ENCODE measurements at places on chromosomes 5 and 9.

DNA sequence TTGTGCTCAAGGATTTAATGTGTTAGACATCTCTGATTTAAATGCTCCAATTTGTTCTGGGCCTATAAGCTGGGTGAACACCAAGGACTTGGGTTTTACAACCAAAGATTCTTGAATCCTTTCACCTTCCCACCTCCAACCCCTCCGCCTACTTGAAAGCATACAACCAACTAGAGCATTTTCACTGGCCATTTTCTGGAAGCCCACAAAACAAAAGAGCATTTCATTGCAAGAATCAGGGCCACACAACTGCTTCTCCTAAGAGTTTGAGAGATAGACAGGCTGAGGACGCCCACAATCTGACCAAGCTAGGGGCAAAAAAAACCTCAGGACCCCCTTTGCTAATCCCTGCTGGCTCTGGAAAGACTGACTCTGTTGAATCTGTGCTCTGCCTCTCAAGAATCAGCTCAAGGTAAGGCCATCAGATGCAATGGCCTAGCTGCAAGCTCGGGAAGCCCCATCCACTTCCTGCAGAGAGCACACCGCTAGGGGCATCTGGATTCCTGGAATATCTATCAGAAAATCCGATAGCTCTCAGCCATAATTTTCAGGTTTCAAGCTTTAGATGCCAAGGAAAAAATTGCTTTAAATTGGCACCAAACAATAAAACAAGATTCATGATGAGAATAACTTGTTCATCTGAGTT, 57.7 kb downstream of the RETREG1 start:
- no peak for DNase-seq

DNA sequence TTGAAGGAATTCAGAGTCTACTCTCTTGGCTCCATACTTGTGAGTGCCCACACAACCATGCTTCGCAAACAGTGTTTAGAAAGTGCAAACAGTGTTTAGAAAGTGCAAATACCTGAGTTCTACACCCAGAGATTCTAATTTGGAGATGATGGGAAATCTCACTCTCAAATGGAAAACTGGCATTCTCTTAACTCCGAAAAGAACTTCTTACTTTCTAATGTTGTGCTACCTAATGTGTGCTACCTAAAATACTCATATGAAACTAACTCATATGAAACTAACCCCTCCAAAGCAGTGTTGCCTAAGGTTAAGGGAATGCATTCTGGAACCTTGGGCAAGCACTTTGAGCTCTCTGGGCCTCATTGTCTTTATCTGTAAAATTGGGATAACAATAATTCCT, 55.5 kb upstream of the ZNF366 start:
- no peak for DNase-seq

- DNase-seq, result no peak
Measured at GRCh38 chr9:21862871-21863270, 60.4 kb downstream of the MTAP start.

- DNase-seq, result no peak
Measured at GRCh38 chr5:53339962-53340540, 140.4 kb upstream of the FST start.

DNA sequence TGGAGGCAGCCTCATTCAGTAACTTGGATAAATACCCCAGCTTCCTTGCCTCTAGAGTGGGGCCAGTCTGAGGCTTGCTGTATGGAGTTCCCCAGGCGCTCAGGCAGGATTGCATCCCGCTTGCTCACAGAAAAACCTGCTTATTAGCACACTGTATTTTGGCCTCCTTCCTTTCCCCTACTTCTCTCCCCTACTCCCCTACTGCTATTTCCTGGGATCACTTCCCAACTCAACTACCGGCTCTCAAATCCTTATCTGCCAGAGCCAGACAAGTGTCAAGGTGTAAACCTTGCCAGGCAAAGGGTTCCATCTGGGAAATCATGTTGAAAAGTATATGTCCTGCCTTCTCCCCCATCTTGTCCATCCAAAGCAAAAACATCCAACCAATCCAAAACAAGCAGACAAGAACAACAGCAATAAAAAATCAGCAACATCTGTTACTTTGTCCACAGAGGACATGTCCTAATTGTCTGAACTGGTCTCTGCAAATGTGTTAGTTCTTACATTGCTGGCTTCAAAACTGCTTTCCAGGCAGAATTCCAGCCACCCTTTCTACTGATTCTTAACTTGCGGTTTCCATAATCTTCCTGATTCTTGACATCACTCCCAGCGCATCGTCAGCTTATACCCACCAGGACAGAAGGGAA, 164.1 kb upstream of the SEMA6A start:
- DNase-seq, result no peak

DNA sequence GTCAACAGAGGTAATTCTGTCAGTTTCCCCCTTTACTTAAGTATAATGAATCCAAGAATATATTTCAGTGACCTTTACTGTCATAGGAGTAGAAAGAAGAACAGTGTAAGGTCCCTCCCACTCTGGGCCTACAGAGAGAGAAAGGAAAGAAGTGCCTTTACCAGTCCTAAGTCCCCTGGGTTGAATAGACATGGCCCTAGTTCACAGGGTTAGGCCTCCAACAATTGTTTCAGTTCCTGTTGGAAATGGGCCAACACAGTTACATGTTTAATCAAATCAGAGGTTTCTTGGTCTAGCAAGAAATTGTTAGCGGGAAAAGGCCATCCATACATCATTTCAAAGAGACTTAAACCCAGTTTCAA, 605.6 kb downstream of the MTRR start:
- no peak for DNase-seq

- DNase-seq, result peak; percentile 18
Measured at GRCh38 chr9:123225374-123225813, 43.0 kb downstream of the STRBP start.

- DNase-seq, result no peak
Measured at GRCh38 chr5:16428359-16428758, 37.2 kb downstream of the ZNF622 start.

- no peak for DNase-seq
Measured at GRCh38 chr5:138844125-138844461, 31.0 kb downstream of the LRRTM2 start.

GRCh38 chr5:21581508-21581907, 1271.6 kb downstream of the CDH12 start:
- no peak for DNase-seq

DNA sequence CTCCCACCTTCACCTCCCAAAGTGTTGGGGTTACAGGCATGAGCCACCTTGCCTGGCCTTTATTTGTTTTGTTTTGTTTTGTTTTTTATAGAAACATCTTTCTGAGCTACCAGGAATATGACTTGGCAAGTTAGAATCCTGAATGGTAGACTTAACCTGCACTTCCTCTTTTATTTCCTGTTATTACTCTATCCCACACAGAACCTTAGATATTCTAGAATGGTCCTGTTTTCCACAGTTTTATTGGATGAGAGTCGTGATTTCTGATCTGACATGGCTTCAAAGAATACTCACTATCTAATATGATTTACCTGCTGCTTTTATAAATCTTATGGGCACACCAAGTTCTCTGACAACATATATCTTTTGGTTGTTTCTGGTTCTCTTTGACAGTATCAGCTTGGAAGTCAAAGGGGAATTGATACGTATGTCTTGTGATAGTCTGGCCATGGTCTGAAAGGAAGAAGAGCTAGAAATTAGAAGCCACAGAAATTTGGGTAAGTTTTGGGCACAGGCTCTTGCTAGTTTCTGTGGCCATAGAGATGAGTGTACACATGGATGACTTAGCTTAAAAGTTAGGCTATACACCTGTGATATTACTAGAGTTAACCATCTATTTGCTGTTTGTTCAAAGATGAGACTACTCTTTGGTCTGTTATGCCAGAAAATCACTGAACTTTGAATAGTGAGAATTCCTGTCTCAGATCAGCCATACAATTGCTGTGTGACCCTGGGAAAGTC, 4.7 kb upstream of the PANK3 start:
- no peak for DNase-seq

DNA sequence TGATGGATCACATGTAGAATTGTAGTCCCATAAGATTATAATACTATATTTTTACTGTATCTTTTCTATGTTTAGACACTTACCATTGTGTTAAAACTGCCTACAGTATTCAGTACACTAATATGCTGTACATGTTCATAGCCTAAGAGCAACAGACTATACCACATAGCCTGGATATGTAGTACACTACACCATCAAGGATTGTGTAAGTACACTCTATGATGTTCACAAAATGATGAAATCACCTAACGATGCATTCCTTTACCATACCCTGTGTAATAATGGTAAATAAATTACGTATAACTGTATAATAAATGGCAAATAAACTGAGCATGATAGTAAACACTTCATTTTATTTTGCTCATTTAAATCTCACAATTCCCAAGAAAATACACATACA, 60.3 kb downstream of the RICTOR start:
- DNase-seq, result no peak

DNA sequence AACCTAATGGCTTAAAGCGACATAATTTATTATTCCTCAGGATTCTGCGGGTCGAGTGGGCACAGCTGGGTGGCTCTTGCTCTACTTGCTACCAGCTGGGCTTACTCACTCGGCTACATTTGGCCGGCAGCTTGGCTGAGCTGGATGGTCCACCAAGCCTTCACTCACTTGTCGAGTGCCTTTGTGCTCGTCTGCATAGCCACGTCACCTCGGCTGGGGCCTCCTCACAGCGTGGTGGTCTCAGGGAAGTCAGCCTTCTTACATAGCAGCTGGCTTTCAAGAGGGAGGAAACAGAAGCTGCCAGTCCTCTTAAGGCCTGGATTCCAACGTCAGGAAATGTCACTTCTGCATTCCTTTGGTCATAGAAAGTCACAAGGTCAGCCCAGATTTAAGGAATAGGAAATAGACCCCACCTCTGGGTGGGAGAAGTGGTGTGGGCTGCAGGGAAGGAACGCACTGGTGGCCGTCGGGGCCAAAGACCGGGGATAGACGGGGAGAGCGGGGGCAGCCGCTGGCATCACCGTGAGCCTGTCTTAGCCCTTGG, 75.1 kb upstream of the RUFY1 start:
- no peak for DNase-seq

GRCh38 chr5:1349246-1349645, 4.3 kb upstream of the CLPTM1L start:
- DNase-seq, result no peak

DNA sequence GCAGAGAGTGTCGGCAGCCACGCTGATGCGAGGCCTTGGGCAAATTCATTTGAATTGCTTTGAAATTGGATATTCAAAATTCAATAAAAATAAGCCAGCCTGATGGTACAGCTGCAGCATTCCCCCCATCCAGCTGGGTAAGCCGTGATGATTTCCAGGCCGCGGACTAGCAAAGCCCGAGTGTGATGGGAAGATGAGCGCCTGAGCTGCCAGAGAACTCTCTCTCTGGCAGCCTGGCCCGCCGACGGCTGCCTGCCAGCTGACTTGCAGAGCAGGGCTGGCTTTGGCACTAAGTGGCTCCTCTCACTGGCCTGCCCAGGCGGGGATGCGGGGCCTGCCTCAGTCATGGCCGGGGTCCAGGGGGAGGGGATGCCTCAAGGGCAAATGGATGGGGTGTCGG, 268.3 kb upstream of the WWC1 start:
- DNase-seq, result no peak

GRCh38 chr5:134594797-134595457, 37.7 kb downstream of the SAR1B start:
- DNase-seq, result no peak

GRCh38 chr9:11141357-11141756, 528.6 kb upstream of the PTPRD start:
- no peak for DNase-seq

DNA sequence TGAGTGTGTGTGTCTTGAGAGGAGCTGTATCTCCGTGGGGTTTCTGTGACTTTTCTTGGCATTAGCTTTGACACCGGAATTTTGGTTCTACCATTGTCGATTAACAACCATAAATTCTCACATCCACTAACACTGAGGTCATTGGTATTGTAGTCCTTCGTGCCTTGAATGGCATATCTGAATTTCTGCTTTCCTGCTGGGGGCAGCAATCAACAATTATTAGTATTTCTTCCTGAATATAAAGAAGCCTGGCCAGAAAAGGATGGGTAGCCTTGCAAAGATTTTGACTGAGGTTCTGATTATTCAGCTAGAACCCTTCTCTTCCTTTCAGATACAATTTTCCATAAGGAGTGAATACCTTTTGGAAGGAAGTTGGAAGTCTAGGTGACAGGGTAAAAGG, 33.5 kb upstream of the SHOC1 start:
- DNase-seq, result no peak

DNA sequence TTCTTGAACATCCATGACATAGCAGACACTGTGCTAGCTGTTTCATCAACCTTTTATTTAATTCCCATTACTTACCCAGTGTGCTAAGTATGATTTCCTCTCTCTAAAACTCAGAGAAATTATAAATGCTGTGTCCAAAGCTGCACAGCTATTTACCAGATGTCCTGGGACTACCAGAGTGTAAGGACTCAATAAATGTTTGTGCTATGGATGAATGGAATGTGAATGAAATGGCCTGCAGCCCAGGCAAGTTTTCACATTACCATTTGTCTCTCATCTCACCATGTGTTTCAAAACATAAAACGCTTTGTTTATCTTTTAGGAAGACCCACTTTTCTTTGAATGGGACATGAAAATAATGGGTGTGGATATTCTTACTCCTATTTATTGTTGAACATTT, 96.2 kb downstream of the ARHGEF28 start:
- no peak for DNase-seq

GRCh38 chr5:141322261-141322660, 1.7 kb upstream of the TAF7 start:
- no peak for DNase-seq

GRCh38 chr5:167361795-167362194, 929.6 kb upstream of the WWC1 start:
- DNase-seq, result no peak

DNA sequence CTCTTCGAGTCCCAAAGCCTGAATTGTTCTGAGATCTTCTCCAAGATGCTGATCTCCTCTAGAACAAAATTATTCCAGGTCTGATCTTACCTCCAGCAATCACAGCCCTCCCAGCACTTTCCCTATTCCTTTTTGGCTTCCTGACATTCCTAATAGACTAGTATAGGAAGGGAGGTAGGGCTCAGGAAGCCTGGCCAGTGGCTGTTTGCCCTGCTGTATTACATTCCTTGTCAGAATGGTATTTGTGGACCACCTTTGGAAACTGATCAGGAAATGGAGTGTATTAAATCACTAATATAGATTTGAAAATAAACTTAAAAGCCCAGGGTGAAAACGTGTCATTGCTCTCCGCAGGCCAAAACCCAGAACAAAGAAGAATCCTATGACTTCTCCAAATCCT, 74.3 kb upstream of the ENTREP1 start:
- no peak for DNase-seq

GRCh38 chr5:144162686-144163085, 7.8 kb downstream of the YIPF5 start:
- no peak for DNase-seq

GRCh38 chr5:107359033-107359915, 311.5 kb downstream of the EFNA5 start:
- DNase-seq, result no peak
